ENCODE measurements at places on chromosomes 12 and 14.

GRCh38 chr12:76143343-76144244 is 59.1 kb upstream of the NAP1L1 start:
- no peak for DNase-seq

DNA sequence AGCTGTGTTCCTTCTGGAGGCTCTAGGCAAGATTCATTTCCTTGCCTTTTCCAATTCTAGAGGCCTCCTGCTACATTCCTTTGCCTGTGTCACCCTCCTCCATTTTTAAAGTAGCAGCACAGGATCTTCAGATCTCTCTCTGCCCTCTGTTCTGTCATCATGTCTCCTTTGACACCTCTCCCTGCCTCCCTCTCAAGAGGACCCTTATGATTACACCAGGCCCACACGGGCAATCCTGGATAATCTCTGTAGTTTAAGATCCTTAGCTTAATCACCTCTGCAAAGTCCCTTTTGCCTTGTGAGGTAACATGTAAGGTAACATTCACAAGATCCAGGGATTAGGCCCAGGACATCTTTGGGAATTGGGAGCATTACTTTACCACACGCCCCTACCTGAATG is 155.2 kb downstream of the SYNE2 start:
- no peak for DNase-seq

DNA sequence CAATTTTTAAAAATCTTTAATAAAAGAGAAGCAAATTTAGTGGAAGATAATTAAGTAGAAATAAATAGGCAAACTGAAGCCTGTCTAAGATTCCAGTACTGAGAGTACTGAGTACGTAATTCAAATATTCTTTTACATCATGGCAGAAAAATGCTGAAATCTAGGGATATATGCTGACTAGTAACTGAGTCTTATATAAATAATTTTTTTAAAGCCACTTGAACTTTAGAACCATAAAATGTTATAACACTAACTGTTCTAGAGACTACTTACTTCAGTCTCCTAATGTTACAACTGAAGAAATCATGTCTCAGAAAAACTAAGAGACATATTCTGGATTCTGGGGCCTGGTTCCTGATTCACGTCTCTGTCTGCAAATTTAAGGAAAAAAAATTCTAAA is 230.6 kb upstream of the PLEKHG7 start:
- DNase-seq: no peak

DNA sequence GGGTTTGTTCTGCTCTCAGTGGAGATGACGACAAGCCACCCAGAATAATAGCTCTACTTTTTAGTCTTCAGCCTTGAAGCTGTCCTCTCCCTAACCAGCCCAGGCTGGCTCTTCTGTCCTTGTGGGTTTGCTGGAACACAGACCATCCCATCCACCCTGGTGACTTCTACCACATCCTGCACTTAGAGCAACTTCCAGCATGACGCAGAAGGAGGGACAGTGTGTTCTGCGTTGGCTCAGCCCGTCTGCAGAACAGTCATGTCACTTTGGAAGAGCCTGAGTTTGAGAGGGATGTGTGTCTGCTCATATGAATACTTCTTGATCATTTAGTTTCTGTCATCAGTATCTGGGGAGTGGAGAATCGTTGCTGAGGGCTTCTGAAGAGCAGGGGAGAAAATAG is 198.0 kb downstream of the CACNA1C start:
- no peak for DNase-seq

GRCh38 chr12:101839324-101840283 is 8.8 kb upstream of the GNPTAB start:
- peak; percentile 69 for DNase-seq

DNA sequence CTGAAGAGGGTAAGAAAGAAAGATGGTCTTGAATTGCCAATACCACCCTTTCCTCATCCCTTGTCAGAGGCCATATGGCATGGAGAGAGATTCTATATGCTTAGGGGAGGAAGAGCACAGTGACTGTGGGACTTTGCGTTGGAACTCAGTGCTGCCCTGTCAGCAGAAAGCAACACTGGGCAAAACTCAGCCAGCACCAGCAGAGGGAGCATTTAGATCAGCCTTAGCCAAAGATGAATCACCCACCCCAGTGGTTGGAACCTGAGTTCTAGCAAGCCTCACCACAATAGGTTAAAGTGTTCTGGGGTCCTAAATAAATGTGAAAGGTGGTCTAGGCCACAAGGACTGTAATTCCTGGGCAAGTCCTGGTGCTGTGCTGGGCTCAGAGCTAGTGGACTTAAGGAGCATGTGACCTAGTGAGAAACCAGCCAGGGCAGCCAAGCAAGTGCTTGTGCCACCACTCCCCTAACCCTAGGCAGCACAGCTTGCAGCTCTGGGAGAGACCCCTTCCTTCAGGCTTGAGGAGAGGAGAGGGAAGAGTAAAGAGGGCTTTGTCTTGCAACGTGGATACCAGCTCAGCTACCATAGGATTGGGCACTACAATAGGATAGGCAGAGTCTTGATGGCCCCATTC is 11.4 kb upstream of the BCAT1 start:
- DNase-seq: peak; percentile 48

DNA sequence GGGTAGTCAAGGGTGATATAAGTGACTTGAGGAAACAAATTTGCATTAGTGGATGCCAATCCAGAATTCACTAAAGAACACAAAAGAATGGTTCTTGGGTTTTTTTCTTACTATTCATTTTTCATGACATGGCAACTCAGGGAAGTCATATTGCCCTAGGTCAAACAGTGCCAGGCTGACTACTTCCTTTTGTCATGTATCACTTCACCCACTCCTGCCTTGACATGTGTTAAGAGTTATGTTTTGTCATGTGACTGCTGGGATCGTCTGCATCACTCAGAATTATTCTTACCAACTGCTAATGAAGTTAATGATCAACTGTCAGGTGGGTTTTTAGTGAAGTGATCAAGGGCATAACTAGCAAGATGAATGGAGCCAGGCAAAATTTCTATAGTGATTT is 74.2 kb downstream of the PRORP start:
- peak; percentile 66 for DNase-seq

DNA sequence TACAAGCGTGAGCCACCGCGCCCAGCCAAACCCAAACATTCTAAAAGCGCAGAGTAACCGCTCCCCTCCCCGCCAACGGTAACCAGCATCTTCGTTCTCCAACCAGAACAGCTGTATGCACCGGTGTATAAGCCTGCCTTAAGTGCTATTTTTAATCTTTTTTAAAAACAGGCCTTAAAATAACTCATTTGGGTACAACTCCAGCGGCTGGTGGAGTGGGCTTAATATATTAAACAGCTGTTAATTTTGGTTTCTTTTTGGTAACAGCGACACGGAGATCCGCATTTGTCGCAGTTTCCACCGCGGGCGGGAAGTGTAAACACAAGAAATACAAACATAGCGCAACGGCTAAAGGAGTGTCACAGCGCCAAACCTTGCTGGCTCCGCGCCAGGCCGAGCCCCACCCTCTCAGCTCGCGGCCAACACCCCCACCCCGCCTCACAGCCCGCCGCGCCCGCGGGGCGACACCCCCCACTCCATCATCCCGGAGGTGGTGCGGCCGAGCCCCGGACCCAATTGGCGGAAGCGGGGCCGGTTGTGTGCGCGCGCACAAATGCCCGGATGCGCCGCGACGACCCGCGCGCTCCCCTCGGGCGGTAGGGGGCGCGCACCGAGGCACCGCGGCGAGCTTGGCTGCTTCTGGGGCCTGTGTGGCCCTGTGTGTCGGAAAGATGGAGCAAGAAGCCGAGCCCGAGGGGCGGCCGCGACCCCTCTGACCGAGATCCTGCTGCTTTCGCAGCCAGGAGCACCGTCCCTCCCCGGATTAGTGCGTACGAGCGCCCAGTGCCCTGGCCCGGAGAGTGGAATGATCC is at the start of gene MDM2:
Gene MDM2 (plus strand): TSS at position 602 of the 812 bp plus-strand sequence. CDS start 301 bp downstream, outside the sequence.
- peak; percentile 51 for DNase-seq

GRCh38 chr12:10624605-10625004 is 11.2 kb upstream of the MAGOHB start:
- DNase-seq: no peak

DNA sequence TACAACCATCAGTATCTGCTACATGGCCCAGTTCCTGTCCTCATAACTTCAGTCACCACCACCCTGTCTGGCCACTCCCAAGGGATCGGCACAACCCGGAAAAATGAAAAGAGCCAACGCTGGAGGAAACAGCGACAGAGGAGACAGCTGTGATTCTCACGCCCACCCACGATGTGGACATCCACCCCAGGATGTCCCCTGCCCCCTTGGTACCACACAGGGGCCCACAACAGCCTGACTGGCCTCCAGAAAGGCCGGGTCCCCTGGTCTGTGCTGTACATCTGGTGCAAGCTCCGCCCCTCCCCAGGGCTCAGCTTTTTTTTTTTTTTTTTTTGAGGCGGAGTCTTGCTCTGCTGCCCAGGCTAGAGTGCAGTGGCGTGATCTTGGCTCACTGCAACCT is 12.5 kb downstream of the RPS6KL1 start:
- no peak for DNase-seq

- no peak for DNase-seq
These were observed 882 bp upstream of the GTF2A1 start for GRCh38 chr14:81221579-81222102.

DNA sequence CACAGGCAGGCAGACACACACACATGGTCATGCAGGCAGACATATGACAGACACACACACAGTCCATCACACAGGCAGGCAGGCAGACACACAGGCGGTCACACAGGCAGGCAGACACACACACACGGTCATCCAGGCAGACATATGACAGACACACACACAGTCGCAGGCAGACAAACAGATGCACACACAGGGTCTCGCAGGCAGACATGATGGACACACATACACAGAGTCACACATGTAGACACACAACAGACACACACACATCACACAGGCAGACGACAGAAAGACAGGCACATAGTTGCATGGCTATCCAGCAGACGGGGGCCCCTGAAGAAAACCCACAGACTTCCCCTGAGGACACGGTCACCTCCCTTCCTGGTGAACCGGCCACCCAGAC is 135.4 kb downstream of the NCOR2 start:
- DNase-seq: no peak

DNA sequence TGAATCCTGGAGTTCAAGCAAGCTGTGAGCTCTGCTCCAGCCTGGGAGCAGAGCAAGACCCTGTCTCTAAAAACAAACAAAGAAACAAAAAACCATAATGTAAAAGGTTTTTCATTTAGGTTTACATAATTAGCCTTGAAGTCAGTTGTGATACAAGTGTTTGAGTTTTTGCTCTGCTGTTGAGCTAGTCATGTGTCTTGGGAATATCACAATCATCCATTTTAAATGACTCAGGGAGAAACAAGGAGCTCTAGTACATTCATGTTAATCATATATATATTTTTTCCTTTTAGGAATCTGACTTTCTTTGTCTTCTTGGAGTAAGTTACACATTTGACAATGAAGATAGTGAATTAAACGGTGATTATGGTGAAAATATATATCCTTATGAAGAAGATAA is 12.9 kb downstream of the MIA2 start:
- no peak for DNase-seq

DNA sequence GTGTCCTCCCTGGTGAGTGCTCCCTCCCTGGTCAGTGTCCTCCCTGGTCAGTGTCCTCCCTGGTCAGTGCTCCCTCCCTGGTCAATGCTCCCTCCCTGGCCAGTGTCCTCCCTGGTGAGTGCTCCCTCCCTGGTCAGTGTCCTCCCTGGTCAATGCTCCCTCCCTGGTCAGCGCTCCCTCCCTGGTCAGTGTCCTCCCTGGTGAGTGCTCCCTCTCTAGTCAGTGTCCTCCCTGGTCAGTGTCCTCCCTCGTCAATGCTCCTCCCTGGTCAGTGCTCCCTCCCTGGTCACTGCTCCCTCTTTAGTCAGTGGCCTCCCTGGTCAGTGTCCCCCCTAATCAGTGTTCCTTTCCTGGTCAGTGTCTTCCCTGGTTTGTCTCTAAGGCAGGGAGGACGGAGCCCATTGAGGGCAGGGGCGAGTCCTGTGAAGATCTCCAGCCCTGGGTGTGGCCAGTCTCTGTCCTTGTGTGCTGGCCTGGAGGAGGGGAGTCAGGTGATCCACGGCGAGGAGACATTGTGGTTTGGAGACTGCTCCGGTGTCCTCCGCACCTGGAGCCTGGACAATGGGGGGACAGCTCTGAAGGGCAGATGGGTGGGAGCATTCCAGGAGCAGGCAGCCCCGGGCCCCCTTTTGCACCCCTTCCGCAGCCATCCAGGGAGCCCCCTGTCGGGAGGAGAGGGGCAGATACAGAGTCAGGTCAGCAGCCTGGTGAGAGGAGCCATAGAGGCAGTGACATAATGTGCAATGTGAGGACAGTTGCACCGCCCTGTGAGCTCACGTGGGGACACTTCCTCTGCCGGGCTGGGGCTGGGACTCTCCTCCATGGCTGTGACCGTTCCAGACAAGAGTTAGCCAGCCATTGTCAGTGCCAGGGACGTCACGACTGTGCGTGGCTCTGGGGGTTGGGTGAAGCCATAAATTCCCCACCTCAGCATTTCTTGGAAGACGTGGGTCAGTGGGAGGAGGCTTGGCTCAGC is 93.4 kb downstream of the ADGRD1 start:
- DNase-seq: no peak

DNA sequence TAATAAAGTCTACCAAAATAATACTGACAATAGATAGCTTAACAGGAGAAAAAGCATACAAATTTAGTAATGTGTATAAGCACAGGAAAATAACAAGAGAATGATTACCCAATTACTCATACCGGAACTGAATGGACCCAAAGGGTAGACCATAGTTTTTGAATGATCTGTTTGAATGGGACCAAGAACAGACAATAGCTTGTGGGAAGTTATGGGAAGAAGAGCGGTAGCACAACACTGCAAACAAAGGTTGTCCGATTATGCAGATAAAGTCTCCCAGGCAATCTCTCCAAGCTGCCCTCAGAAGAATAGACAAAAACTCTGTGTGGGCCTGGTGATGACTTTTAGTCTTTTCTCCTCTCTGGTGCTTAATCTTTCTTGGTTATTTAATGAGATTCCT is 96.6 kb upstream of the NEDD1 start:
- peak; percentile 1 for DNase-seq

DNA sequence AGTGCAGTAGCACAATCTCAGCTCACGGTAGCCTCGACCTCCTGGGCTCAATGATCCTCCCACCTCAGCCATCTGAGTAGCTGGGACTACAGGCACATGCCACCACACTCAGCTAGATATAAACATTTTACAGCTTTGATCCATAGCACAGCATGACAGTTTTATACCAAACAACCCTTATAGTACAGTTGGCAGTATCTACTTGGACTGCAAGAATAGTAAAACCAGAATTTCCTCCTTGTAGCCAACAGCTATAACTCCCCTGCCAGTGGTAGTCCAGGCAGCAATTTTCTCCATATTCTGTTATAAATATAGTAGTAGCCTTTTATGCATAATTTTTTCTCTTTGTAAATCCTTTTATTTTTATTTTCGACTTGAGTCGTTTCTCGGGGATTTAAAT is 317.0 kb downstream of the FUT8 start:
- no peak for DNase-seq

- DNase-seq: no peak
These were observed 1117.5 kb downstream of the AACS start for GRCh38 chr12:126182619-126183236.

GRCh38 chr12:82146740-82147139 is 211.4 kb downstream of the CCDC59 start:
- no peak for DNase-seq

- DNase-seq: no peak
These were observed 39.7 kb downstream of the ERH start for GRCh38 chr14:69358233-69358963.

GRCh38 chr14:103724116-103724515 is 8.5 kb downstream of the ZFYVE21 start:
- no peak for DNase-seq

GRCh38 chr12:93376436-93377251 is 1.1 kb upstream of the NUDT4 start:
- peak; percentile 66 for DNase-seq

GRCh38 chr14:67539116-67539515 is 6.0 kb downstream of the PLEKHH1 start:
- DNase-seq: no peak

Measured in renal cortical epithelial cell (primary cell).